CD8-positive, alpha-beta memory T cell (primary cell): ENCODE measurements at places on chromosomes 2 and 18. TPM values are rescaled to one million over a fixed set of nuclear protein-coding genes. Genes with fewer than 3 reads are reported as not detected.

DNA sequence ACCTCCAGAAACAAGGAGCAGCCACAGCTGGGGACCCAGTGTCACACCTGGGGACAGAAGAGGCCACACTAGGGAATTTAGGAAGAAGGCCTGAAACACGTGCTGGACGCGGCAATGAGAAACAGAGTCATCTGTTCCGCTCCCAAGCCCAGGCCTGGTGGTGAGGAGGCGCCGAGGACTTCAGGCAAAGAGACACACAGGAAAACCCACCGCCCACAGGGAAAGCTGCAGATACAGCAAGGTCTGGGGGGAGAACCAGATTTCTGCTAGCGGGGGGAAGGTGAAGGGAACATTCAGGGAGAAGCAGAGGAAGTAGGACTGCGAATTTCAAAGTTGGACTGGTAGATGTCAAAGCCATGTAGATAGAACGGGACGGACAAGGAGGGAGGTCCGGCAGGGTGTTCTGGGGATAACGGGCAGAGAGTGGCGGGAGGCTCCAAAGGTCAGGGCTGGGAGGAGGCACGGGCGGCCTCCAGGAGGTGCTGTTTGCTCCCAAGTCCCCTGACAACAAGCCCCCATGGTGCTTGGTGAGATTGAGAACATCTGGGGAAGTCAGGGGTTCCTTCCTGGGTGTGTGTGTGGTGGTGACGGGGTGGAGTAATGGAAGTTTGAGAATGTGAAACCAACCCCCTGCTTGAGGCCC lies 351.7 kb upstream of the MYT1L start:
- no peak for DNase-seq
- H3K27me3 ChIP-seq, result no peaks in the 10 kb centered on the region
- H3K4me3 ChIP-seq, result no peak overlapping the region
- H3K36me3 ChIP-seq, result no peaks in the 10 kb centered on the region

Gene ELOA2
- not detected for total RNA-seq

Gene OSBPL1A
- total RNA-seq, result 1.3 TPM

DNA sequence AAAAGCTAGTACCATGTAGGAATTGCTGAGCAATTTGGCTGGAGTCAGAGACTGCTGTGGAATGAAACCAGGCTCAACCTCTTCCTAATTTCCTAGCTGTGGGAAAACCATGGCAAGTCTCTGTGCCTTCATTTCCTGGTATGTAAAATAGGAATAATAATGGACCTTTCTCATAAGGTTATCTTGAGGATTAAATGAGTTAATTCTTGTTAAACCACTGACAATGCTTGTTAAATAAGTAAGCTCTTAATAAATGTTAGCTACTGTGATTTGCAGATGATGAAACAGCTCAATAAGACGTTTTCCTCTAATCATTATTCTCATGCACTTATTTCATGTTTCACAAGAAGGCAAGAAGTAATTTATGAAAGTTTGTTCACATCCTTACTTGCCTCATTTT lies 346.7 kb downstream of the RND3 start:
- H3K36me3 ChIP-seq, result no peaks in the 10 kb centered on the region

DNA sequence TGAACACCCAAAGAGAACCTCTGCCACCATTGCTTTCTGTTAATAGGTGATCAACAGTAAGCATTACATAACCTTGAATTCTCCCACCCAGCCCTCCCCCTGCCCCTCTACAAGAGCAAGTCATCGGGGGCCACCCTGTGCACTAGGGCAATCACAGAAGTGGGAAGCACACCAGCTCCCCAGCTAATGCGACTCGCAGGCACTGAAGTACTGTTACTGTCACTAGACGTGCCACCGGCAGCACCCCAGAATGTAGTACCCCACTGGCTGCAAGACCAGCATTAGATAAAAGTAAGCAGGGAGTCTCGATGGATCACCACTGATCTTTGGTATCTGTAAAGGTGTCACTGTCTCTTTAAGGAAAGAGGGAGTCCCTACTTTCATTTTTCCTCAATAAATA lies 167.6 kb downstream of the FAM210A start:
- no peaks in the 10 kb centered on the region for H3K36me3 ChIP-seq
- H3K27ac ChIP-seq, result no peak overlapping the region
- no peak overlapping the region for H3K4me3 ChIP-seq
- DNase-seq, result no peak

GRCh38 chr2:99066075-99066958 lies 75.2 kb upstream of the C2orf15 start:
- peaks cover 17% of the 10 kb centered on the region for H3K4me1 ChIP-seq
- H3K36me3 ChIP-seq, result no peaks in the 10 kb centered on the region
- no peak overlapping the region for H3K27ac ChIP-seq

DNA sequence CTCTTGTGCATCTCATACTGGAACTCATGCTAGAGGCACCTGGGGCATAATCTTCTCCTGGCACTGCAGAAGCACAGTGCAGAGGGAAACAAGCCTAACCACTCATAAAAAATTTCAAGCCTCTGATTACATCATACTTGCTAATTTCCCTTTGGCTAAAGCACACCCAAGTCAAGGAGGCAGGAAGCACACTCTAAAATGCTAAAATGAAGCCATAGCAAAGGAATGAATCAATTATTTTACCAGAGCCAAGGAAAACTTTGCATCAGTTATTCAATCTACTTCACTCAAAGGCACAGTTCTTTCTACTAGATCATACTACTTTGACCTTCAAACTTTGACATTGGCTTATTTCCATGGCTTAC lies 79.6 kb upstream of the SPOPL start:
- H3K27ac ChIP-seq, result no peak overlapping the region
- H3K4me3 ChIP-seq, result no peak overlapping the region
- H3K36me3 ChIP-seq, result no peaks in the 10 kb centered on the region
- no peak for DNase-seq

Gene TEKT4
- total RNA-seq, result not detected

DNA sequence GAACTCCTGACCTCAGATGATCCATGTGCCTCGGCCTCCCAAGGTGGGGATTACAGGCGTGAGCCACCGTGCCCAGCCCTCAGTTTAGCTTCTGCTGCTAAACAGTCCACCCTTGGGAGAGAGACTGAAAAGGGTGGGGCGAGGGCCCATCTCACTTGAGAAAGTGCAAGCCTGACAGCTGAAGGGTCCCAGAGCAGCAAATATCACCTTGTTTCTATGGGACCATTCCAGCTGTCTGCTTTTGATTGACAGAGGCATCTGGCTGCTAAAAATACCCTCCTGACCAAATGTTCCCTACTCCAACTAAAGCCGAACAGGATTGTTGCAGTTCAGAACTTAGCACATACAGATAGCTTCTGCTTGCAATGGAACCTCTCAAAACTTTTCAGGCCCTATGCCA lies 436 bp upstream of the SMYD1 start:
- H3K4me1 ChIP-seq, result no peaks in the 10 kb centered on the region
- no peaks in the 10 kb centered on the region for H3K27me3 ChIP-seq
- H3K36me3 ChIP-seq, result no peaks in the 10 kb centered on the region
- no peak overlapping the region for H3K4me3 ChIP-seq

DNA sequence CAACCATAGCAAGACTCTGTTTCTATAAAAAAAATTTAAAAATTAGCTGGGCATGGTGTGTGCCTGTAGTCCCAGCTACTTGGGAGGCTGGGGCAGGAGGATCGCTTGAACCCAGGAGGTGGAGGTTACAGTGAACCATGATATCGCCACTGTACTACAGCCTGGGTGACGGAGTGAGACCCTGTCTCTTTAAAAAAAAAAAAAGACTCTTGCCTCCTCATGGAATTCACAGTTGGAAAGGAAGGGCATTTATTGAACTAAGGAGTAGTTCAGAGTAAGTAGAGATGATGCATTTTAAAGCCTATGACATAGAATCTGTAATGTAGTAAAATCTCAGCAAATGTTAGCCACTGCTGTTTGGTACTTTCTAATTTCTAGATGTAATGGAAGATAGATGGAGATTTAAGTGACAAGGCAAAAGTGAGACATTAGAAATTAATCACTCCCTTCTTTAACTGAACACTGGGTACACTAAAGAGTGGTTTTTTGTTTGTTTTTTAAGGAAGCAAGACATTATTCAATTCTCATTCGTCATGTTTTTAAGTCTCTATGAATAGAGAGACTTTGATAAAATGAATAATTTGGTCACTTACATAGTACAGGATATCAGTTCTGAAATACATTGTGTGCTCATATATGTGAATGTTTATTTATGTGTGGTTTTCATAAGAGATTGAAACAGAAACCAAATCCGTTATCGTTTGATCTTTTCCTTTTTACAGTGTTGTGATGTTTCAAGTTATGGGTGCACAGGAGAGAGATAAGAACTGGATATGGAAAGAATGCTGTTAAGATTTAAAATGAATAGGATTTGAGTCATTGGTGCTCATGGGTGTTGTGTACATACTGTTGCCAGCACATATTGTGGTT lies 186.1 kb upstream of the STON1 start:
- peak overlapping the region; percentile 32 for H3K27ac ChIP-seq
- no peak for DNase-seq
- H3K27me3 ChIP-seq, result no peaks in the 10 kb centered on the region
- peak overlapping the region; percentile 21 for H3K4me3 ChIP-seq
- H3K36me3 ChIP-seq, result peaks cover 17% of the 10 kb centered on the region
- H3K4me1 ChIP-seq, result peaks cover 31% of the 10 kb centered on the region

Gene ALPI
- total RNA-seq, result not detected

GRCh38 chr2:205750797-205751196 lies 68.5 kb downstream of the NRP2 start:
- no peak overlapping the region for H3K4me3 ChIP-seq
- no peak for DNase-seq
- H3K4me1 ChIP-seq, result no peaks in the 10 kb centered on the region
- H3K27me3 ChIP-seq, result no peaks in the 10 kb centered on the region

Gene SCN7A
- not detected for total RNA-seq

Gene ANKRD29
- not detected for total RNA-seq

Gene ZNF892
- 4.7 TPM for total RNA-seq

- DNase-seq, result no peak
- H3K27me3 ChIP-seq, result no peaks in the 10 kb centered on the region
- H3K4me1 ChIP-seq, result no peaks in the 10 kb centered on the region
- no peak overlapping the region for H3K27ac ChIP-seq
- no peaks in the 10 kb centered on the region for H3K36me3 ChIP-seq
- H3K4me3 ChIP-seq, result no peak overlapping the region
Measured at GRCh38 chr2:139367416-139367815, 587.2 kb upstream of the NXPH2 start.

- H3K4me3 ChIP-seq, result no peak overlapping the region
- no peaks in the 10 kb centered on the region for H3K27me3 ChIP-seq
- DNase-seq, result no peak
- H3K36me3 ChIP-seq, result no peaks in the 10 kb centered on the region
- no peaks in the 10 kb centered on the region for H3K4me1 ChIP-seq
Measured at GRCh38 chr18:38444971-38445803, 879.6 kb upstream of the CELF4 start.

DNA sequence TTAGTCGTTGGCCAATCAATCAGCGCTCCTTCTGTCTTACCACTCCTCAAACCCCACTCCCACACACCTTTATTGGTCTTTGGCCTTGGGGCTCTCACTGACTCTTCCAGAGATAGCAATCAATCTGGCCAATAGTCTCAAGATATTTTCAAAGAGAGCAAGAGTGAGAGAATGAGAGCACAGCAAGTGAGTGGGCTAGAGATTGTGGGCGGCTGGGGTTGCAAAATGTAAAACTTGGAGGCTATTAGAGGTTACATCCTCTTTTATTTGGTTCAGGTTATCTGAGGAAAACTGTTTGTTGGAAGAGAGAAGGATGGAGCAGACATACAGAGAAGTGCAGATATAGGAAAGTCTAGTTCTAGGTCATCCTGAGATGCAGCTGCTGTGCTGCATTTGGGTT lies 32.8 kb downstream of the TACR1 start:
- H3K27ac ChIP-seq, result no peak overlapping the region
- H3K4me1 ChIP-seq, result no peaks in the 10 kb centered on the region
- no peak for DNase-seq
- H3K36me3 ChIP-seq, result no peaks in the 10 kb centered on the region

DNA sequence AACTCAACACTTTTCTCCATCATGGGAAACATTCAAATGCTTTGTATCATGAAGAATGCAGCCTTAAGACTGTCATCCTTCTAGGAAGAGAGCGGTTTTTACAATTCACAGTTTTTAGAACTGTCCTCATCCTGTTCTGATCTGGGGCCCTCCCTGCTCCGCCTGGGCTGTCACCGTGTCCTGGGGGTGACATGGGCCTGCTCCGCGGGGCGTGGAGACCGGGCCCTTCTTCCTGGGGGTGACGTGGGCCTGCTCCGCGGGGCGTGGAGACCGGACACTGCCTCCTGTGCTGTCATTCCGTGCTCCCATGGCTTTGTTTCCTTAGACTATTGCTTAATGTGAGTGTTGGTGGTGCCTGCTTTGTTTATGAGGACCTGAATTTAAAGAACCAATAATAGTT lies 122.8 kb downstream of the TMEM18 start:
- DNase-seq, result no peak
- no peaks in the 10 kb centered on the region for H3K27me3 ChIP-seq
- H3K4me3 ChIP-seq, result no peak overlapping the region
- no peaks in the 10 kb centered on the region for H3K4me1 ChIP-seq
- H3K27ac ChIP-seq, result no peak overlapping the region

DNA sequence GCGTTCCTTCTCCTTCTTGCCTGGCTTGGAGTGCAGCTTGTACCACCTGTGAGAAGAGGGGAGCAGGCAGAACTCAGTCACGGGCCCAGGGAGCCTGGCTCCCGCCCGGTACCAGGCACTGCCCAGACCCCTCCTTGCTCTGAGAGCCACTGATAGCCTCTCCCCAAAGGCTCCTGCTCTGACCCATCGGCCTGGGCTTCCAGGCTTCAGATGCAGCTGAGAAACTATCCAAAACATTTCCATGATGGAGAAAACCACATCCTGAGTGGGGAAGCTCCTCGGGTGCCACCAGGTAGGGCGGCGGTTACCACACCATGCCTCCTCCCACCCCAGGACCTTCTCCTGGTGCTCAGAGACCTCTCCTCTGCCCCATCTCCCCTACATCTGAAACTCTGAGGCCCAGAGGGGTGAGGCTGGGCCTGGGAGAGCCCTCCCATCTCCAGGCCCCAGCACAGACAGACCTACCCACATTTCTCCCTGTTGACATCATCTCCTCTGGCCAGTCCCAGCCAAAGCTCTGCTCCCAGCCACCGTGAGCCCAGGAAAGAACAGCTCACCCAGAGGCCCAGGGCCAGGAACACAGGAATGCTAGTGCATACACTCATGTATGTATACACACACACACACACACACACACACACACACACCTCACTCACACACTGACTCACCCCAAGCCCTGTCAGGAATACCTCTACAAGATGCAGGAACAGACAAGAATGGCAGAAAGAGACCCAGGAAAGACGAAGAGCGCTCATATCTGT lies 17.9 kb upstream of the SFXN5 start:
- H3K4me1 ChIP-seq, result no peaks in the 10 kb centered on the region
- no peaks in the 10 kb centered on the region for H3K27me3 ChIP-seq
- no peak overlapping the region for H3K4me3 ChIP-seq
- H3K27ac ChIP-seq, result no peak overlapping the region

- H3K36me3 ChIP-seq, result no peaks in the 10 kb centered on the region
- DNase-seq, result no peak
- no peak overlapping the region for H3K4me3 ChIP-seq
Measured at GRCh38 chr18:48867978-48868377, 82.8 kb downstream of the SMAD7 start.

Gene SERPINB3
- total RNA-seq, result not detected

Gene LRRTM4
- not detected for total RNA-seq
